ENCODE measurements at places on chromosomes 6 and 20. TPM values are rescaled to one million over a fixed set of nuclear protein-coding genes. Genes with fewer than 3 reads are reported as not detected.
A peak's percentile ranks its signal among the peaks of the same experiment; 100 is the strongest.

GRCh38 chr20:41452226-41452625 is 85.6 kb upstream of the EMILIN3 start:
- peak; percentile 91 for DNase-seq

DNA sequence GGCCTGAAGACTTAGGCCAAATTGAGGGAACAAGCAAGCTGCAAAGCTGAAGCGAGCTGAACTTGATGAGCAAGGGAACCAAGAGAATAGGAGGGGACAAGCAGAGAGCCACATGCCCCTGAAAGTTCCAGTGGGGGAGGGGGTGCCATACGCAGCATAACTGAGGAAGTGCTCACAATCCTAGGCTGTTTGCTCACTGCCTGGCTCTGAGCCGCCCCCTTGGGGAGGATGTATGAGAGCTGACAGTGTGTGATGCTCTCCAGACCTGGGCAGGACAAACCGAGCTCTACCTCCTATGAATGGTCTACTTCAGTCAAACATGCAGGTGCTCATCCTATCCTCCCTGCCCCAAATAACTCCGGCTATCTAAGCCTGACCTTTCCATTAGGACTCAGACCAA is 52.1 kb downstream of the FAXC start:
- DNase-seq: no peak

- DNase-seq: no peak
Measured at GRCh38 chr6:29816030-29816429, 11.6 kb upstream of the HLA-G start.

DNA sequence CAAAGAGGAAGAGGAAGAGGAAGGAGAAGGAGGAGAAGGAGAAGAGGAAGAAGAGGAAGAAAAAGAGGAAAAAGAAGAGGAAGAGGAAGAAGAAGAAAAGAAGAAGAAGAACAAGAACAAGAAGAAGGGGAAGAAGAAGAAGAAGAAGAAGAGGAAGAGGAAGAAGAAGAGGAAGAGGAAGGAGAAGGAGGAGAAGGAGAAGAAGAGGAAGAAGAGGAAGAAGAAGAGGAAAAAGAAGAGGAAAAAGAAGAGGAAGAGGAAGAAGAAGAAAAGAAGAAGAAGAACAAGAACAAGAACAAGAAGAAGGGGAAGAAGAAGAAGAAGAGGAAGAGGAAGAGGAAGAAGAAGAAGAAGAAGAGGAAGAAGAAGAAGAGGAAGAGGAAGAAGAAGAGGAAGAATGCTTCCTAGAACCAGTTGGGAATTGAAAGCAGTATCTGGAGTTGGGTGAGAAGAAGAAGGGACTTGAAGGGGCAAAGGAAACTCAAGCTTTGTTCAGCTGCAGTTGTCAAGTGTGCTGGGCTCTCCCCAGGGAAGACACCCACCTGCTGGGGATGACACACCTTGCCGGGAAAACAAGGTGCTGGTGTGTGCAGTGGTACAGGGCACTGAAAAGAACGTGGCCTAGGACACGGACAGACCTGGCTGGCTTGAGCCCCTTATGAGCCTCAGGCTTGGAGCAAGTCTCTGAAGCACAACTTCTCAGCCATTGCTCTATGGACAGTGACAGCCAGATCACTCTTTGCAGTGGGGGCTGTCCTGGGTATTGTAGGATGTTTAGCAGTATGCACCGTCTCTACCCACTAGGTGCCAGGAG is 30.1 kb upstream of the ARFGEF2 start:
- DNase-seq: no peak

GRCh38 chr6:89944826-89945407 is 50.6 kb downstream of the GJA10 start:
- no peak for DNase-seq

- DNase-seq: no peak
Measured at GRCh38 chr20:57315083-57315975, 14.3 kb upstream of the SPO11 start.

DNA sequence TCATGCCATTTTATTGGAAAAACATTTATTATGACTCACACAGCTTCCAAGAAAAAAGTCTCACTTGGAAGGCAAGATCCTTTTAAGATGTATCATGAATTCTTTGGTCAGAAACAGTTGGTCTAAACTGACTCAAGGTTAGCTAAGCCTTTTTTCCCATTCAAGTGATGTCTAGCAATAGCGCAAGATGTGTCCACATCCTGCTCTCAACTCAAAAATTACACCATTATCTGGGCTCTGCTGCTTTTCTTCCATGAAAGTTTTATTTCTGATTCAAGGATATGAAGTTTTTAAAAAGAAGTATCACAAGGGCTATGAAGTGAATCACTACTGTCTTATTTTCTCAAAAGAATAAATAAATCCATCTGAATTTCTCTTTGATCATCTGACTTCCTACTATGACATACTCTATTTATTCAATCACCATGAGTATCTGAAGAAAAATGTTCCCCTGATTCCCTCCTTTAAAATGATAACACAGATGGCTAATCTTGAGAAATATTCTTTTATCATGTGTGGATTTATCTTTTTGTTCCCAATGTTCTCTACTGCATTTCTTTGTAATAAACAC is 139.2 kb downstream of the AHI1 start:
- DNase-seq: no peak

Gene JARID2
- total RNA-seq: 17.5 TPM

All from skin of body (tissue), 3 donors.